GM23248 (cell line): ENCODE measurements at places on chromosomes 6 and 20.

- peak; percentile 51 for DNase-seq
These were observed 109.5 kb upstream of the RAB32 start for GRCh38 chr6:146433881-146434731.

DNA sequence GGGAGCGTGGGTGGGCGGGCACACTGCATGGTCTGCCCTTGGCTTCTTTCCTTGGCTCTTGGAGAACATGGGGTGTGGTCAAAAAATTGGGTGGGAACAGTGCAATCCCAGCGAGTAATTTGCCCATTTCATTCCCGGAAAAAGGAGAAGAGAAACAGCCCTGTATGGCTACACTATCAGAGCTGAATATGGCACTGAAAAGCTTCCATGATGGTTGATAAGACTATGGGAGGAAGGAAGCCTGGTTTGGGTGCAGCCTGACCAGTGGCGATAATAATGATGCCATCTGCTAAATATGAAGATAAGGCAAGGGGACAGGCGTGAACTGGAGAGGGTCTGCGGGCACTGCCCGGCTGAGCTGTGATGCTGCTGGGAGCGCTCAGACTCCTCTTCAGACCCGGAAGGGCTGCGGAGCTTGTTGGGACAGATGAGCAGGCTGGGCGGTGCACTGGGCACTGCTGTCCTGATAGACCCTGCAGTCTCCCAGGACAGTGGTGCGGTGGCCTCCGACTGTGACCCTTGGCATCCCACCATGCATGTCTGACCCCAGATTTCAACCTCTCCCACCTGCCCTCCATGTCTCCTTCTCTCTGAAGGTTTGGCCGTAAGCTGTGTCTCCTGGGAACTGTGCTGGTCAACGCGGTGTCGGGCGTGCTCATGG, 10.2 kb downstream of the SLC22A1 start:
- no peak for DNase-seq

DNA sequence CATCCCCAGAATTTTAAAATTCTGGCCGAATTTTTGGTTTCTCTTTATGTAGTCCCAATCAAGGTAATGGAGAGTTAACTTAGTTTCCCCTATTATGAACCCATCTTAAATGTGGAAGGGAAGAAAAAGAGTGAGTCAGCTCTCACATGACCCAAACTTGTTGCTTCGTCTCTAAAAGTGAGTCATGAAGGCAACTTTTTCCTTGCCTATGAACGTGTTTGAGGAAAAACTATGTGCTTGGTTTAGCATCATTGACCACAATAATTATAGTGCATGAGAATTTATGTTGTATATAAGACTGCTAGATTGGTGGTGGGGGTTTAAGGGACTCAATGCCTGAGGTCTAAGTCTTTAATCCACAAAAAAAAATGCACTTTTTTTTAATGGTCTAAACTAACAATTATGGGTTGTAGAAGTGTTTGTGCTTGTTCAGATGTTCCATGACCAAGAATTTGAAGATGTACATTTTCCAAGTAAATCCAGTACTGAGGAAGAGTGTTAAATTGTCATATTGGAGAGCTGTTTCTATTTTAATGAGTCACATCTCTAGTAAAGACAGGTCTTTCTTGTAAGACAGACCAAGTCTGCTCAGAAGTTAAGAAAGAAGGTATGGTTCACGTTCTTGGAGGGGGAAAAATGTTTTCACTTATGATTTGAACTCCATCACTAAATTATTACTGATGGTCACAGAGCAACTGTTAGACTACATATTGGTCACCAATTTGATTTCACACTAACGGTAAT, 409.9 kb upstream of the MARCKS start:
- DNase-seq = peak; percentile 90

- DNase-seq = no peak
These were observed 7.0 kb downstream of the PRR3 start for GRCh38 chr6:30564114-30564513.

- DNase-seq = no peak
These were observed 29.6 kb downstream of the ANKRD6 start for GRCh38 chr6:89462503-89462902.

- no peak for DNase-seq
These were observed 25.9 kb upstream of the EFHC1 start for GRCh38 chr6:52394251-52394666.

DNA sequence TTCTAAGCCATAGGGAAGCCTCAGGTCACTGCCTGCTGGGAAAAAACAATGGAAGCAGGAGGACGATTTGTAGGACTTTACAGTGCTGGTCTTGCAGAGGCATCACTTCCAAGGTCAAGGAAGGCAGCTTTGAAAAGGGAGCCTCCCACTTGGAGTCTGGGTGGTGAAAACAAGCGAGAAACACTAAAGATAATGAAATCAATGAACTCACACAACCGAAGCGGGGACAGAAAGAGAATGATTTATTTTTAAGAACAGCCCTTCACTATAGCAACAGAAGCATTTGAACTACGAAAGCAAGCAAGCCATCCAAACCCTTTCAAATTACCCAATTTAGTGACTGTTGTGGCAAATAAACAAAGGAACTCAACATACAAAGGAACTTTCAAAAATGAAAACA, 227.5 kb downstream of the THBS2 start:
- no peak for DNase-seq

DNA sequence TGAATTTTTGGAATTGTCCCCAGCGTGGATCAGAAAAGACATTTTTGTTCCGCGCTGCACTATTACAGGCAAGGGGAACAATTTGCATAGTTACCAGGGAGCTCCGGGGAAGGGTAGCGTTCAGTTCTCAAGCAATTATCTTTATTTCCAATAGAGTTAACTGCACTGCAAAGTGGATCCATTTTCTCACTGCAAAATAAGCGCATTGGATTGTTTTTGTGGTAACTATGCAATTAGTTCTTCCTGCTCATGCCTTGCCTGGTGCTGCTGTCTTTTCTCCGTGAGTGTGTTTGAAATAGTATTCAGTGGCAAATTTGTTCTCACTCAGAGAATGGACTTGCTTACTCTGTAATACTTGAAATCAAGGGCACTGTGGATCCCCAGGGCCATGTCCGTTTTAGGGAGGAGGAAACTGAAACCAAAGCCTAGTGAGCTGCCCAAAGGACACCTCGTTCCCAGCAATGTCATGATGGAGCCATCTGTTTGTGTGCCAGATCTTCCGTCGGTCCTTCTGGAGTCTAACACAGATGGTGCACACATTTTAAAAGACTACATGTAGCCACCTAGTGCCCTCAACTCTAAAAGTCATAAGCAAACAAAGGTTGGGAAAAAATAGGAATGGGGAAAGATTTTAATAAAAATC, 7.4 kb upstream of the PCK1 start:
- no peak for DNase-seq

- peak; percentile 19 for DNase-seq
These were observed 42.3 kb downstream of the GPR63 start for GRCh38 chr6:96794980-96795379.

GRCh38 chr20:19691125-19691524, 66.9 kb upstream of the RIN2 start:
- no peak for DNase-seq

DNA sequence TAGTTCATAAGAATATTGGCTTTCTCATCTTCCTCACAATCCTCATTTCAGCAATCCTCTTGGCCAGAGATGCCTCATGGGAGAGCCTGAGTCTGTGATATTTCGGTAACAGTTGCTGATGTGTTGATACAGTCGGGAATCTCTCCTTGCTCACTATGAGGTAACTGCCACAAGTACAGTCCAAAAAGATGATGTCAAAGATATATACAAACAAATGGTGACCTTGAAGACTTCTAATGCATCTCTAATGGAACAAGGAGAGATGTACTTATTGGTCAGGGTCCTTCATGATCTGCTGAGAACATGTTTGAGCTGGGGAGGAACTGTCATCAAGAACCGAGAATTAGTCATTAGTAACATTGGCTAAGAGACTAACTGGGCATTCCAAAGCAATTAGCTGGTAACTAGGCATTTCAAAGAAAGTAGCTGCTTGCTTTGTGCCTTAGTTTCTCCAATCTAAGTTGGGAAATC, 56.1 kb downstream of the FILIP1 start:
- DNase-seq = peak; percentile 88

- DNase-seq = no peak
These were observed 818.7 kb upstream of the GJE1 start for GRCh38 chr6:141313986-141314385.

- no peak for DNase-seq
These were observed 22.7 kb upstream of the MCM3 start for GRCh38 chr6:52306972-52307870.

DNA sequence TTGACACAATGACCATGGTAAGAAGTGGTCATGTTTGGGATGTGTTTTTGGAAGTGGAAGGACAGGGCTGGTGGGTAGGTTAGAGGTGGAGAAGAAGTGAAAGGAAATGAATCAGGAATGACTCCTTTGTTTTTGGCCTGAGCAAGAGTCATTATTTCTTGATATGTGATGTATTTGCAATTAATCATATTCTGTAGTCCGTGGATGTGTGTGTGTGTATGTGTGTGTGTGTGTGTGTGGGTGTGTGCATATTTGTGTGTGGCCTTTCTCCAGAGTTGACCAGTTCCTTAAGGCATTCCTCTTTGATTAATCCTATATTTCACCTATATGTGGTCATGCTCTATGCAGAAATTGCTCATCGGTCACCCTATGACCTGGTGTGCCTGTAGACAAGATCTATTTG, 130.7 kb downstream of the UTRN start:
- DNase-seq = peak; percentile 81

DNA sequence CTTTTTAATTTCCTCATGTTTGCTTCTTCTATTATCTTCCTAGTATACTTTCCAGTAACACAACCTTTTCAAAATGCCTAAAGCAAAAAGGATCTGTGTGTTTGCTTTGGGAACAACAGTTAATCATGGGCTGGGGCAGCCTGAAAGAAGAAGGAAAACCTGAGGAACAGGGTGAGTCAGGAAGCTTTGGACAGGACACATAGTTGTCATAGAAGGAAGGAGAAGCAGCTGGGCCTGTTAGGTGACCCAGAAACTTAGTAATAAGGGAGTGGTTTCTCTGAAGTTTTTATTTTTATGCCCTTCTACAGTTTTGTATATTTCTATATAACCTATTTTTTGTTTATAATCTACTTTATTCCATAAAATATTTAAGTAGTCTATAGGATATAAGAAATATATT, 61.4 kb downstream of the CD24 start:
- no peak for DNase-seq

DNA sequence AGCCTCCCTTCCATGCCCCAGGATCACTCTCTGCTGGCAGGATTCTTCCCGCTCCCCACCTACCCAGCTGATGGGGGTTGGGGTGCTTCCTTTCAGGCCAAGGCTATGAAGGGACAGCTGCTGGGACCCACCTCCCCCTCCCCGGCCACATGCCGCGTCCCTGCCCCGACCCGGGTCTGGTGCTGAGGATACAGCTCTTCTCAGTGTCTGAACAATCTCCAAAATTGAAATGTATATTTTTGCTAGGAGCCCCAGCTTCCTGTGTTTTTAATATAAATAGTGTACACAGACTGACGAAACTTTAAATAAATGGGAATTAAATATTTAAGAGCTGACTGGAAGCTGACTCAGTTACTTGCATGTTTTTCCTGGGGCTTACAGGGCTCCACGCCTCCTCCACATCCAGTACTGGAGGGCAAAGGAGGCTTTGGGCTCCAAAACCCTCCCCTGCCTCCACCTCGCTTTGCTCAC, 24.3 kb upstream of the FANCE start:
- DNase-seq = peak; percentile 88

GRCh38 chr6:133393891-133394290, 152.7 kb downstream of the EYA4 start:
- DNase-seq = no peak

GRCh38 chr6:51166914-51167313, 348.2 kb downstream of the TFAP2B start:
- DNase-seq = no peak

DNA sequence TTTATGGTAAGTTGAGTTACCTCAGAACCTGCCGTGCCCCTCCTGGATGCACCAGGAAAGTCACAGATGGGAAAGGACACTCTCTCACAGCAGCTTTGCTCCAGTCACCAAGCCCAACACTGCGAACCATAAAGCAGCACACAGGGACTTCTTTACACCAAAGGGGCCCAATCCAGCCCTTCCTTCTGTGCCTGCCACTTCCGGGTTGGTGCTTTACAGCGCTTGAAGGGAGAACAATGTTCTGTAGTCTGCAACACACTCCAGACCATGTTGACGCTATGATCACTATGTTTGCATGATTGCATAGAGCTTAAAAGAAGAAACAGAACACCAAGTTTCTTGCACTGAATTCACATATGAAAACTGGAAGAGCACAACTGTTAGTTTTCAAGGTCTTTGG, 57.1 kb downstream of the SERAC1 start:
- no peak for DNase-seq

- peak; percentile 86 for DNase-seq
These were observed 25.1 kb downstream of the FKBP5 start for GRCh38 chr6:35663447-35664235.

GRCh38 chr20:16595376-16595775, 22.1 kb upstream of the KIF16B start:
- DNase-seq = no peak

DNA sequence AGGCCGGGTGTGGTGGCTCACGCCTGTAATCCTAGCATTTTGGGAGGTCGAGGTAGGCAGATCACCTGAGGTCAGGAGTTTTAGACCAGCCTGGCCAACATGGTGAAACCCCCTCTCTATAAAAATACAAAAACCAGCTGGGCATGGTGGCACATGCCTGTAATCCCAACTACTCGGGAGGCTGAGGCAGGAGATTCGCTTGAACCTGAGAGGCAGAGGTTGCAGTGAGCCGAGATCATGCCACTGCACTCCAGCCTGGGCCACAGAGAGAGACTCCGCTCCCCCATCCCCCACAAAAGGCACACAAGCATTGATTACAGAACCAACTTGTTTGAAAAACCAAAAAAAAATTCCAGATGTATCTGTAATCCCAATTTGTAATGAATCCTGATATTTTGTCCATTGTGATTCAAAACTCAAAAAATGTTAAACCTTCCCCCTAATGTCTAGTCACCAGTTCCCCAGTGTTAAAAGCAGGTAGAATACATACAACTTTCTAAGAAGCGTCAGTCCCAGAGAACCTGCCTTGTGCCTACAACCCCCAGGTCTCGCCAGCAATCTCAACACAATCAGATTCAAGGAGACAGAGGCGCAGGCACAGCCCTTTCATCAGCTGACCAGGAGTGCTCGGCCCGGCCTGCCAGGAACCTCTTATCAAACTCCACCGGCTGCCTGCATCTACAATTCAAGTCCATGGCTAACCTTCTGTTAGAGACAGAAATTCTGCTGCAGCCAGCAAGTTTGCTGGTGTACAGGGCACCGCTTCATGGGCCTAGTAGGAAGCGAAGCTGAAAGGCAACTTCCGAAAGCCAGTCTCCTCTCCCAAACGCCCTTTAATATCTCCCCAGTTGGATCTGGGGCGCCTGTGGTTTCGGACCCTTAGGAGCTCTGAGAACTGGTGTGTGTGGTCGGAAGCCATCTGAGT, 2.1 kb downstream of the EZR start:
- DNase-seq = peak; percentile 24

- no peak for DNase-seq
These were observed 51.2 kb upstream of the PDYN start for GRCh38 chr20:2045101-2045500.
